ENCODE measurements at places on chromosomes 6 and 20. TPM values are rescaled to one million over a fixed set of nuclear protein-coding genes. Genes with fewer than 3 reads are reported as not detected.

DNA sequence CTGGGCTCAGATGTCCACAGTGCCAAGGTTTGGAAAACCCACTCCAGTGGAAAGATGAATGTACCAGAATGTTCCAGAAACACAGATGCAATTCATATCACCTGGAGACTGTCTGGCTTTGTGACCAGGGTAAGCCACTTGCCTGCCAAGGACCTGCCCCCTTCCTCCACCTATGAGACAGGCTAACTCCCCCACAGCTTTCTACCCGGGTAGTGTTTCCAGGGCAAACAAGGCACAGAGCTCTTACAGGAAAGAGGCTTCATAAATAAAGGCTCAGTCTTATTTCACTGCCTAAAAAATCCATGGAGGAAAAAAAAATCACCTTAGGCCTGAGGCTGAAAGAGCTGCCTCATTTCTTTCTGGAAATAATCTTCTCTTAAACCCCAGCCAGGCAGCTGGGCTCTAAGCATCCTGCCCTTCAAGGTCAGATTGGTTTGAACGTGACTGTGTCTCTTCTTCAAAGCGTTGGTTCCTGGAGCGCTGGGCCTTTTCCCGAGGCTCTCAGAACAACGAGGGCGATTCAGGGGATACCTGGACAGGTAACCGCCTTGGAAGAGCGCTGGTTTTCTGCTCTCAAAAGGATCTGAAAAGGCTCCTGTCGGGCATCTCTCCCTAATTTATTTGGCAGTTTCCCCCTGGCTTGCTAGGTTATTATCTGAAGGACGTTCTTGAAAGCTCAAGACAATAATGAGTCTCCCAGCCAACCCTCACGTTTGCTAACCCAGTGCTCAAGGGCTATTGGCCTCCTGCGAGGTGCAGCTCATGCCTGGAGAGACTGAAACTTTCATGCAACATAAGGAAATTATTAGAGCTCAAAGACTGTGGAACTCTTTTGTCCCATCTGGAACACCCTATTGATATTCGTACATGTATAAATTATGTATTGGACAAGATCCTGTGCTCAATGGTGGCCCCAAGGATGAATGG is 199.2 kb upstream of the PMEPA1 start:
- DNase-seq, result no peak

TMC2 gene
- not detected for total RNA-seq

GRCh38 chr6:97958134-97958533 is 675.1 kb upstream of the MMS22L start:
- DNase-seq, result no peak

- no peak for DNase-seq
Observed at GRCh38 chr20:43870484-43870883, 44.2 kb upstream of the TOX2 start.

DNA sequence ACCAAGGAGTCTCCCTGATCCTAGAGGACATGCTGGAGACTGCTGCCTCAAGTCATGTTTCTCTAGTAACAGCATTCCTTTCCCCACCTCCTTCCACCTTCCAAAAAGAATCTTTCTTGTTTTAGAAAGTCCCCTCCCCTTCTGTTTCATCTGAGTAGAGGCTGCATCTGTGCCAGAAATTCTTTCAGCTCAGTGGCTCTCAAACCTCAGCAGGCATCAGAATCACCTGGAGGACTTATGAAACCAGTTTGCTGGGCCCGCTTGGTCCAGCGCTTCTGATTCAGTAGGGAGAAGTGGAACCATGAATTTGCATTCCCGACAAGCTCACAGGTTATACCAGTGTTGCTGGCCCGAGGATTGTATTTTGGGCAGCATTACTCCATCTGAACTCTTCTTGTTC is 55.1 kb downstream of the TMEM200A start:
- no peak for DNase-seq

LHFPL5 gene
- total RNA-seq, result not detected

GRCh38 chr6:92714346-92714745 is 705.0 kb downstream of the EPHA7 start:
- no peak for DNase-seq

GRCh38 chr6:111406200-111406721 is 76.8 kb downstream of the REV3L start:
- DNase-seq, result no peak

DNA sequence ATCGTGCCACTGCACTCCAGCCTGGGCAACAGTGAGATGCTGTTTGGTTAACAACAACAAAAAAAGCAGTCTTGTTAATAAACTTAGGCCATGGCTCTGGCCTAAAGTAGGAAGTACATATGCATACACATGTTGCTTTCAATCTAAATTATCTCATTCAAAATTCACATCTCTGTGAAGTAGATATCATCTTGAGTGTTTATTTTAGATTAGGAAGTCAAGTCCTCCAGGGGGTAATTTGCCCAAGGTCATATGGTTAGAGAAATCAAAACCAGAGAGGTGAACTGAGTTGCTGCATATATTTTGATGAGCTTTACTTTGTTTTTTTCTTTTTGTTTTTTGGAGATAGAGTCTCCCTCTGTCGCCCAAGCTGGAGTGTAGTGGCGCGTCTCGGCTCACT is 52.8 kb downstream of the B4GALT5 start:
- no peak for DNase-seq

SNX5 gene
- total RNA-seq, result 71.9 TPM

SMOC2 gene
- not detected for total RNA-seq

GRCh38 chr6:34318499-34319470 is 70.0 kb upstream of the SMIM29 start:
- no peak for DNase-seq

NTSR1 gene
- 0.37 TPM for total RNA-seq

RIPOR3 gene
- total RNA-seq, result 0.69 TPM

TREM1 gene
- not detected for total RNA-seq

- DNase-seq, result no peak
Observed at GRCh38 chr6:13923527-13924145, 1.1 kb upstream of the RNF182 start.

GRCh38 chr6:142731611-142732010 is 213.4 kb downstream of the HIVEP2 start:
- no peak for DNase-seq

- DNase-seq, result peak; percentile 83
Observed at GRCh38 chr6:722077-722524, 29.2 kb upstream of the EXOC2 start.

Data from CD4-positive, CD25-positive, alpha-beta regulatory T cell (primary cell).